ENCODE measurements at places on chromosomes 13 and 19.

GRCh38 chr13:40336228-40337221, 329.9 kb downstream of the FOXO1 start:
- DNase-seq = no peak

GRCh38 chr13:27375686-27376326, 48.6 kb upstream of the GTF3A start:
- DNase-seq = peak; percentile 7

- DNase-seq = no peak
These were observed 1.0 kb downstream of the DIRAS1 start for GRCh38 chr19:2719920-2720776.

GRCh38 chr19:35295792-35296462, 4.0 kb downstream of the MAG start:
- peak; percentile 4 for DNase-seq

- no peak for DNase-seq
These were observed 129.4 kb downstream of the AKAP11 start for GRCh38 chr13:42401376-42401775.

GRCh38 chr19:8811315-8812172, 20.6 kb downstream of the ZNF558 start:
- DNase-seq = no peak

DNA sequence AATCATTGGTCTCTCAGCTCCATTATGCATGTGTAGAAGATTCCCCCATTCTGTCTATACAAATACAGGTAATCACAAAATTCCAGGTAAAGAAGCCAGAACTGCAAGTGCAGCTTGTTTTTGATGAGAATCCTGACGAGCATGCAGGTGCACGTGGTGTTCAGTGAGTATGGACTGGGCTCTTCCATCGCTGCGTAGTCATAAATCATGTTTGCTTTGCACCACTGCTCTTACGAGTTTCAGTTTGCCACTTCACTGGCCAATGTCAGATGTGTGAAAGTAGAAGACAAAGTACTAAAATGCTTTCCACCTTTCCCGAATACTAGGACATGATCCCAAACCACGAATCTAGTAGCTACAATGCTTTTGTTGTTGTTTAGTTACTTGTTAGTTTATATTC, 390.7 kb downstream of the LIG4 start:
- no peak for DNase-seq

DNA sequence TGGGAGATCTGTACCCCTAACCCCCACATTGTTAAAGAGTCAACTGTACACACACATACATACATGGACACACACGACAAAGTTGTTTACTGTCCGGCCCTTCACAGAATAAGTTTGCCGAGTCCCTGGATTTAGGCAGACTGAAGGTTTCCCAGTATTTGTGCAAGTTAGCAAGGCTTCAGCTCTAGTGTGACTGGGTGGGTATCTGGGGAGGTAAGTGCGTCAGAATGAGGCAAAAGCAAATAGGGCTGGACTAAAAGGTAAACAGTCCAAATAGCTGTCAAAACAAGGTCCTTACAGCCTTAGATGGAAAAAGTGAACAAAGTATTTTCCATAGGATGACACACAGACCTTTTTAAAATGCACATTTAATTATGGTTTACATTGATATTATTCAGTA, 228.4 kb upstream of the UFM1 start:
- no peak for DNase-seq

GRCh38 chr13:49587311-49587847, 2.0 kb upstream of the RCBTB1 start:
- DNase-seq = no peak

DNA sequence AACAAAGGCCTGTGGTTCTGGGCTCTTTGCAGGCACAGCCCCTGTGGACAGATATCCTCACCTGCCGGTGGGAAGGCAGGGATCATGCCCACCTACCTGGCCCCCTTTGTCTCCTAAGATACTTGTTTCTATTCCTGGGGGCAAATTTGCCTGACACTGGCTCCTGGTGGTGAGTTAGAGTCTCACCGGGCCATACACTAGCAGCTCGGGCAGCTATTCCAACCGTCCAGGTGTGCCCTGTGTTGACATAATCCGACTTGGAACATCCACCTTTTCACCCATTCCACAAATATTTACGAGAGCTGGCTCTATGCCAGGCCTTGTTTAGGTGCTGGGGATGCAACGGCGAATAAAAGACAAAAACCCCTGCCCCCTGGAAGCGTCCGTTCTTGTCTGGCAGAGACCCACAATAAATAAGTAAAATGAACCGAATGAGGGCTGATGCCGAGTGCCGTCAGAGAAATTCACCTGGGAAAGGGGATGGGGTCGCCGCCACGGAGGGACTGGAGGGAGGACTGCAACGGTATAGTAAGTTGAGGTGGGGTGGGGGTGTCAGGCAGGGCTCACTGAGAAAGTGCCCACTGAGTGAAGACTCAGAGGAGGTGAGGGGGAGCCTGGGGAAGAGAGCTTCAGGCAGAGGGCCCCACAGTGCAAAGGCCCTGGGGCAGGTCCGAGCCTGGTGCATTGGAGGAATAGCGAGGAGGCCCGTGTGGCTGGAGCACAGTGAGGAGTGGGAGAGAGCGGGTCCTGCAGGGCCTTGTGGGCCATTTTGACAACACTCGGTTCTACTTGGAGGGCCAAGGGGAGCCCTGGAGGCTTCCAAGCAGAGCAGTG, 43.2 kb upstream of the RANBP3 start:
- no peak for DNase-seq

DNA sequence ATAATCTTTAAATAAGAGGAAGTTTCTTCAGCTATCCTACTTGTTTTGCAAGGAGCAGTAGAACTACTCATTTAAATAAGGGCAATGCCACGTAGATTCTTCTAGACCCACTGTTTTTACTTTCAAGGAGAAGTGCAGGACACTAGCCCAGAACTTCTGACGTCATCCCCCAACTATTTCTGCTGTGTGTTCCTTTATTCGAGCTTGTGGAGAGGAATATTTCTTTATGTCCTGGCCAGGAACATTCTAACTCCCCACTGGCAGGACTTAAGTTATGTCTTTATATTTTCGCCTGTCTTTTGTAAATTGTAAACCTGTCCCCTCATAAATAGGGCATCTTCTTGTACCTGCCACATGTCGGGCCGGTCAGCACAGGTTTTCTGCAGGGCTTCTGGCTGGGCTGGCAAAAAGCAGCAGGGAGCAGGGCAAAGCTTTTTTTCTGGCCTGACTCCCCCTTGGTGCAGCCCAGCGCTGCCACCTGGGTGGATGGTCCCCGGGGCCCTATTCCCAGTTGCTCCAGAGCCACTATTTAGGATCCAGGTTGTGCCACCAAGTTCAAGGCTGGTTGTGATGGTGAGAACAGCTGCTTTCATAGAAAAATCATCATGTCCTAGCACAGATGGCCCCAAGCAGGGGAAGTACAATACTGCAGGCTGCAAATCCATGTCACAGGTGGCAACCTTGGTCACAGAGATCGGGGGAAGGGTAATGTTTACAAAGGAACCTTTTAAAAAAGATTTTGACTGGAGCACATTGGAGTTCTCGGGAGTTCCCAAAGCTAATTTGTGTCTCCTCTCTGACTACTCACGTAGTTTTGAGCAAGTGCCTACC, 1.8 kb downstream of the MBNL2 start:
- no peak for DNase-seq

GRCh38 chr13:104376588-104376987, 1310.4 kb upstream of the SLC10A2 start:
- DNase-seq = no peak

GRCh38 chr19:48738557-48739403, 1.6 kb downstream of the RASIP1 start:
- DNase-seq = peak; percentile 77

DNA sequence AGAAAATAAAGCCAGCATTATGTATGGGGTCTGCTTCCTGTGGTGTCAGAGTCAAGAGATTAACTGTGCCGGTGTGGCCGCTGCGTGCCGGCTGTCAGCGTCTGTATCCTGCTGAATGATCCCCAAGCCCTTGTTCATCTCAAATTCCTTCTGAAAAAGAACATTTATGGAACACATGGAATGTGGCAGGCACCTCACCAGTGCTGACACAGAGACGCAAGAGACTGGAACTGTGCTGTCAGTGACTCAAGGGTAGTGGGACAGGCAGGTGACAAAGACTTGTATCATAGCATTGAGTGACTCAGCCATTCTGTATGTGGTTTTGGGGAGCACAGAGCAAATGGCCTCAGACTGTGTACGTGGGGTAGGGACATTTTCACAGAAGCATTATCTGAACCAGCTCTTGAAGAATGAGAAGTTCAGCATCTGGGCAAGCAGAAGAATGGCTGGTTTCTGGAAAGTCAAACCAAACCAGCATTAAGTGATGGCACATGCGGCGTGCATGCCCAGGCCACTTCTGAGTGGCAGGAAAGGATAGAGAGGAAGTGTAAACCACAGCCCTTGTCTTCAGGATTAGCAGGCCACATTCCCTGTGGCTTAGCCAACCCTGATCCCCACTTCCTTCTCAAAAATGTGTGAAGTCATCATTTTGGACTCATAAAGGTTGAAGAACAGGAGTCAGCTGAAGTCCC, 54.0 kb upstream of the IRS2 start:
- no peak for DNase-seq

GRCh38 chr19:21586311-21587116, 81.1 kb downstream of the ZNF429 start:
- DNase-seq = no peak

- no peak for DNase-seq
These were observed 87.2 kb downstream of the RXFP2 start for GRCh38 chr13:31826521-31826920.

Measured in stimulated activated CD8-positive, alpha-beta memory T cell treated with anti-CD3 and anti-CD28 coated beads, Interleukin-4, amount 100 ng/mL, for 4 hours (primary cell).